Activated gamma-delta T cell (primary cell): ENCODE measurements at places on chromosomes 2 and 18.

DNA sequence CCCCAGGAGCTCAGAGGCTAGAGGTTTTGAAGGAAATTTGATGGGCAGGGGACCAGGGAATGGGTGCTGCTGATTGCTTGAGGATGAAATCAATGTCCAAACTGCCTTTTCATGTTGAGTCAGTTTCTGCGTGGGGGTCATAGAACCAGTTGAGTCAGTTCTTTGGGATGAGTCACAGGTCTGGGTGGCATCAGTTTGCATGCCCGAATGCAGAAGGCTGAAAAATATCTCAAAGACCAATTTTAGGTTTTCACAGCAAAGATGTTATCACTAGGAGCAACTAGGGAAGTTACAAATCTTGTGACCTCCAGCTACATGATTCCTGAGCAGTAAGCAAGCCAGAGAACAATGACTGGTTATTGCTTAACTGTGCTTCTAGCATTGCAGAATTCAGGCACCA is 1135.1 kb upstream of the CRIM1 start:
- DNase-seq = no peak

GRCh38 chr2:96265349-96265839 is 403 bp downstream of the TMEM127 start:
- no peak for DNase-seq

DNA sequence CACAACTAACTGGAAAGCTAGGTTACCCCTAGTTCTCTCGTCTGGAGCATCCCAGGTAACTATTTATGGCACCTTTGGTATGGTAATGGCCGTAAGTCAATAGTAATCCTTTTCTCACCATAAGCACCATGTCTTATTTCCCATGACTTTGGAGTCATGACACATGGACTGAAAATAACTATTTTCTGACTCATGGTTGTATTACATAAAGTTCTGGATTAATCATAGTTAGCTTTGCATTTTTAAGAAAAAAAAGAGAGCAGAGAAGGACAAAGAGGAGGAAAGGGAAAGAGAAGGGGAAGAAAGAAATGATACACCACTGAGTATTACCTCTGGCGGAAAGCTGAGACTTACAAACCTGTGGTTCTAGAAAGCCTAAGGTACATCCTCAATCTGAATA is 99.3 kb downstream of the BIN1 start:
- DNase-seq = no peak

DNA sequence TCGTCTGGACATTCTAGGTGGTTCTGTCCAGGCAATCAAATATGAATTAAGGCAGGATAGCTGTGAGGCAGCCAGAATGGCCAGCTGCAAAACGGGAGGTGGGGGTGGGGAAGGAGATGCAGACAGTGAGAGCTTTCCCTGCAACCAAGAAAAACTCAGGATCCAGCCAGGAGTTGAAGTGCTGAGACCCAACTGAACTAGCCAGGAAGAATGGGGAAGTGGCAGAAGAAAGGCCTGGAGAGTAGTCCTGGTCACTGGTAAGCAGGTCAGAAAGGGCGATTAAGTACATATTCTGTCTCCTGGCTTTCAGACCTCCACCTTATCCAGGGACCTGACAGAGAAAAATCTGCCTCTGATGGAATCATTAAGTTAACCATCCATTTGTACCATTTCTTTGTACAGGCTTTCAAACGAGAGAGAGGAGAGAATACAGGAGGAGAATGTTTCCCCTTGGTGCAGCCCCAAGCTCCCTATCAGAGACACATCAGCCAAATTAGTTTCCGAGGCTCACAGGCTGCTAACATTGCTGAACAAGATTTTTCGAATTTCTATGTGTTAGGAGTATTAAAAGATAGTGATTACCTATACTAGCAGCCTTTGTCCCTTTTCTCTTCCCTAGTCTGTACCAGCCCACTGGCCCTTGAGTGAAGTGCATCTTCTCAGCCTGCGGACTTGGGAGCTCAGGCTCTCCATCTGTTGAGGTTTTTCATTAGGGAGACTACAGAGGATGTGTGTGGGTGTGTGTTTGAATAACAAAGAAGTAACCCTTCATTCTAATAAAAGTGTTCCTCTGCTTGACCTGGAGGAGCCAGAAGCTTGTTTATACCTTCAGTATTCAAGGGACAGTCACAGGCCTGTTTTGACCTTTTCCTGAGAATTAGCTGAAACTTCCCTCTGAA is 12.5 kb upstream of the HOXD1 start:
- DNase-seq = no peak

GRCh38 chr2:207937823-207938222 is 87.5 kb downstream of the PLEKHM3 start:
- no peak for DNase-seq

GRCh38 chr2:165193178-165193777 is 10.6 kb downstream of the SCN3A start:
- no peak for DNase-seq
